NCI-H1048 (cell line): ENCODE measurements at places on chromosomes 16 and 17.

DNA sequence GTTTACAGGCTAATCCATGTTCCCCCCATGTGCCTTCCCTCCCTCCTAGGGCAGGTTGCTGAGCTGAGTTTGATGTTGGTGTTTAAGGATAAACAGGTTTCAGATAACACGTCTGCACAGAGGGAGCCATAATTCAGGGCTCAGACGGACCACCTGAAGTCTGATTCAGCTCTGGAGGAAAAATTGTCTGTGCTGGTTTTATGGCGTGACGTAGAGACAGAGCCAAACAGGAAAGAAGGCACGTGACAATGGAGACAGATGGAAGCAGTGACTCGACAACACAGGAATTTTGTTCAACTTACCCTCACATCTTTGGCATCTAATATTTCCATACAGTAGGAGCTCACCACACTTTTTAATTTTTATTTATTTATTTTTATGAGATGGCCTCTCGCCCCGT, 10.7 kb upstream of the USP10 start:
- no peak for DNase-seq

GRCh38 chr17:499951-500461, 147.4 kb upstream of the RPH3AL start:
- DNase-seq, result no peak

DNA sequence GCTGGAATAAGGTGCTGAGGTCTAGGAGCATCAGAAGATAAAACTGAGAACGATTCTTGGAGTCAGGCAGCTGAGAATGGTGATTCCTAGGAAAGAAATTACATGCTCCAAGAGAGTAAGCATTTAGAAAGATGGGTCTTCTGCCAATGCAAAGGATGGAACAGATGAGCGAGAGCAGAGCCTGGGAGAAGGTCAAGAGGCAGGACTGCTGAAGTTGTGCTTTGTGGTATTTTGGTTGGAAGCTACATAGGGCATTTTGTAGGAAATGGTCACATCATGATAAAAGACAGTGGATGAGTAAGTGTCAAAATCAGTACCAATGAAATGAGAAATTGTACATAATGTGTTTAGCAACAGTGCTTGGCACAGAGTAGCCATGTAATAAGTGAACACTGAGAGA, 1.4 kb upstream of the CRYM start:
- DNase-seq, result no peak

- no peak for DNase-seq
Measured at GRCh38 chr16:10658943-10659342, 35.8 kb downstream of the TEKT5 start.

DNA sequence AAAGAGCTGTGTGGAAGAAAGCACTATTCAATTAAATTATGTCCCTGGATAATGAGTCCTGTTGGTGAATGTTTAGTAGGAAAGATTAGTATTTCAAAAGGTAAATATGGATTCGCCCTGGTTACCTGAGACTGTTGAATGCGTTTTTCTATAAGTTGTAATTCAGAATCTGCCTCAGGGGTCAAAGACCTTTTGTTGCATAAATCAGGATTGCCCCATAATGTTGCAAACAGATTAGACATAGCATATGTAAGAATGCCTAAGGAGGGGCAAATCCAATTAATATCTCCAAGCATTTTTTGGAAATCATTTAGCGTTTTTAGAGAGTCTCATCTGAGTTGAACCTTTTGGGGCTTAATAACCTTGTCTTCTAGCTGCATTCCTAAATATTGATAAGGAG, 70.1 kb upstream of the ARL4D start:
- DNase-seq, result no peak

DNA sequence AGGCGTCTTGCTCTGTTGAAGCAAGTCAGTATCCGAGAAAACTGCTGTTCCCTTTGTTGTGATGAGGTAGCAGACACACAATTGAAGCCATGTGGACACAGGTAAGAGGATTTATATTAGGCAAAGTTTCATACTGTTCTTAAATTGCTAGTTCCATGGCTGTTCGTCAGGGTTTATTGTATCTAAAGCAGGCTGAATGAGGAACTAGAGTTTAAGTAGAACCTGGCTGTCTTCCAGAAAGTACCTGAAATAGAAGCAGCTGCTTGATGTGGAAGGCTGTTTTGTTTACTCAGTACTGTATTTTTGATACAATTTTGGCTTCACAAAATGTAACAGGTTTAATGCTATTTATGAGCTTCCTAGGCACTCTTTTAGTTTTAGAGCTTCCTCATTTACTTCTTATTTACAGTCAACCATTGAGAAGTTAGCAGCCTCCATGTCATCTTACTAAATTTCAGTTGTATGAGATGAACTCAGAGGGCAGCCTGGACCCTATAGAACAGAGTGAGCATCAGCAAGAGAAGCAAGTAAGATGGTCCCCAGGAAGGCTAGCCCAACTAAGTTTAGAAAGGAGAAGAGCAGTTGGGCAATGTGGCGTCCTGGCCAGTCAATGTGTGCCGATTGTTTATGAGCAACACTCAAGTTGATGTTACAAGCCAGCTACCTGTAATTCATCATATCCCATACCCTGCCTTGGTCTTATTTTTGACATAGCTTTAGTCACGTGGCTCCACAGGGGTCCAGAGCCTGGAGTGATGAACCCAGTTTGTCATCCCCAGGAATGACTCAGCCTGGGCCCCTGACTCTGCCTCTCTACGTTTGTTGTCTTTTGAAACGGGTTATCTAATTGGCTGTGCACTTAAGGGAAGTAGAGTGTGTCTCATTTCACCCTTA, 9.7 kb upstream of the ARL2BP start:
- no peak for DNase-seq

DNA sequence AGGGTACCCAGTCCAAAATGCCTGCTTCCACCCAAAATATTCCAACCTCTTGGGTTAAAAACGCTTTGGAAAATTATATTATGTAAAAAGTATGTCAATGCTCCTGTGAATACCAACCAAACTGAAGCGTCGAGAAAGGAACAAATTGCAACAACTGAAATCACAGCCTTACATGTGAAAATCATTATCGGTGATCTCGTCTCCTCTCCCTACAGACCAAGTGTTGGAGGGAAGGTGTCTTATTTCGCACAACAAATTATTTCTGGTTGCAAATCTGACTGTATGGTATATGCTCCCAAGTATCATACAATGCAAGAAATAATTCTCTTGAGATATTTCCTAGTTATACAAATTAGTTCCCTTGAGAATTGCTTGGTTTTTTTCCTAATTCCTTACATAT, 89.3 kb upstream of the CDYL2 start:
- DNase-seq, result no peak

GRCh38 chr16:12558641-12559040, 245.0 kb downstream of the CPPED1 start:
- DNase-seq, result no peak
